Osteoblast (primary cell): ENCODE measurements at places on chromosomes 12 and 14. TPM values are rescaled to one million over a fixed set of nuclear protein-coding genes. Genes with fewer than 3 reads are reported as not detected.

DNA sequence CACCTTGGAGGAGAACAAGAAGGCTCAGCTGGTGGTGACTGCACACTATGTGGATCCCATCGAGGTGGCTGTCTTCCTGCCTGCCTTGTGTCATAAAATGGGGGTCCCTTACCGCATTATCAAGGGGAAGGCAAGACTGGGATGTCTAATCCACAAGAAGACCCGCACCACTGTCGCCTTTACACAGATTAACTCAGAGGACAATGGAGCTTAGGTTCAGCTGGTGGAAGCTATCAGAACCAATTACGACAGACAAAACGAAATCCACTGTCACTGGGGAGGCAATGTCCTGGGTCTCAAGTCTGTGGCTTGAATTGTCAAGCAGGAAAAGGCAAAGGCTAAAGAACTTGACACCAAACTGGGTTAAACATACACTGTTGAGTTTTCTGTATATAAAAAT, 12.6 kb downstream of the TRAPPC6B start:
- no peak for DNase-seq

- no peak for DNase-seq
Observed at GRCh38 chr12:128318946-128319345, 52.0 kb downstream of the TMEM132C start.

- no peak for DNase-seq
Observed at GRCh38 chr12:41932470-41932991, 212.1 kb downstream of the GXYLT1 start.

GRCh38 chr12:100401660-100402059, 44.8 kb downstream of the SLC17A8 start:
- no peak for DNase-seq

DNA sequence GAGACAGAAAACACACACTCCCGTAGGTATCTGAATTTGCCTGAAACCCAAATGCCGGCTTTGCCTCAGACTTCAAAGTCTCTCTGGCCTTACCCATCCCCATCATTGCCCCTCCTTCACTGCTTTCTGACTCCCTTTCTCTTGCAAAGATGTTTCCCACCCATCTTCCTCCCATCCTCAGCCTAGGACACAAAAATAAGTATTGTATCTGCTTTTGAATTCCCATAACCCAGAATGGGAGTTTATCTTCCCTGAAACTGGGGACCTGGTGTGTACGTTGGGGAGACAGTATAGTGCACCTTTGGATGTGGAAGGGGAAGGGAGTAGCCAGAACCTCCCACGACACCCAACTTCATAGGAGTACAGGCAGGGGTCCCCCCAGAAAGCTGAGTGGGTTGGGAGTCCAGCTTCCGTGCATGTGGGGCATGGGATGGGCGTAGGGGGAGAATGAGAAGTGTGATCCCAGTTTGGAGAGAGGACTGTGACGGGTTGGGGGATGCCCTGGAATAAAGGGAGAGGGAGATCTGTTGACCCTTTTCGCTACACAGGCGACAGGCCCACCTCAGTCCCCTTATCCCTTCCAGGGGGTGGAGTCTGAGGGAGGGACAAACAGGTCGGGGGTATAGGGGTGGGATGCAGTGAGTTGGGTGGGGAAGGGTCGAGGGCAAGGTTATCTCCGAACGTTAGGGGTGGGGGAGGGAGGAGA, 488 bp upstream of the KIF5A start:
- peak; percentile 75 for DNase-seq

GRCh38 chr12:18823461-18823860, 85.5 kb downstream of the CAPZA3 start:
- DNase-seq, result no peak

DNA sequence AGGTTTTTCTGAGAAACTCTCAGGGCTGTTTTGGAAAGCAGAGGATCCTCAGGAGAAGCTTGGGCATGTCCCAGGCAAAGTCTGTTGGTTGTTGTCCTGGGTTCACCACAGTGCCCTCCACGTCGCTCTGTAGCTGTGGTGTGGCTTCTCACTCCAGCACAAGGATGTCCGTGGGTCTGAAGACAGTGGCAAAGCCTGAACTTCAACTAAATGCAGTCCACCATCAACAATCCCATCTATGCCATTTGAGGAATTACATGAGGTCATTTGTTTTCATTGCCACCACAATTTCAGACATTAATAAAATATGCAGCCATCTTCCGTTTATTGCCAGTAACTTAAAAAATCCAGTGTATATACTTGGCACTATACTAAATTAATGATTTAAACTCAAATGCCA, 272.1 kb downstream of the LRIG3 start:
- no peak for DNase-seq

DNA sequence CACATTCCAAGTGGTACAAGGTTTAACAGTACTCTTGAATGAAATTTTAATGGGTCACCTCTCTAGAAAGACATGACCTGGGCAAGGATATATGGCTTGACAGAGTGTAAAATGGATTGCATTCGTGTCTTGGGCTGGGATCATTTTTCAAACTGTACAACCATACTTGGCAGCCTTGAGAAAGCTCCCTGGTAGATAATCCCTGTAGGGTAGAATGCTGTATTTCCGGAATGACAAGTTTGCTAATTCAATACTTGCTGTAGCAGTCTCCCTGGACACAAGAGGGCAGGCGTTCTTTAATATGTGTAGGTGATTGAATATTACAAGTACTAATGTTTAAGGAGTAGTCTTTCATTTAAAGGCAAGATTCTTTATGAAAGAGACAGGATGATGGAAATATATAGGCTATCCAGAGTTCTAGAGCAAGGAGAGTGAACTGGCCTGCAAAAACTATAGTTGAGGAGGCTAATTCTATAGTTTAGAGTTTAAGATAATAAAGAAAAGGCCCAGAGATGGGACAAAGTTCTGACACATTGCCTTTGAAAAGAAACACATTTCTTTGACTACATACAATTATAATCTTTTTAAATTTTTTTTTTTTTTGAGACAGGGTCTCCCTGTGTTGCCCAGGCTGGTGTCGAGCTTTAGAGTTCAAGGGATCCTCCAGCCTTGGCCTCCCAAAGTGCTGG, 53.4 kb downstream of the PLBD1 start:
- DNase-seq, result peak; percentile 77

- DNase-seq, result no peak
Observed at GRCh38 chr12:97456571-97457188, 5.9 kb upstream of the RMST start.

GRCh38 chr14:86574778-86575129, 1044.8 kb downstream of the FLRT2 start:
- DNase-seq, result no peak

DNA sequence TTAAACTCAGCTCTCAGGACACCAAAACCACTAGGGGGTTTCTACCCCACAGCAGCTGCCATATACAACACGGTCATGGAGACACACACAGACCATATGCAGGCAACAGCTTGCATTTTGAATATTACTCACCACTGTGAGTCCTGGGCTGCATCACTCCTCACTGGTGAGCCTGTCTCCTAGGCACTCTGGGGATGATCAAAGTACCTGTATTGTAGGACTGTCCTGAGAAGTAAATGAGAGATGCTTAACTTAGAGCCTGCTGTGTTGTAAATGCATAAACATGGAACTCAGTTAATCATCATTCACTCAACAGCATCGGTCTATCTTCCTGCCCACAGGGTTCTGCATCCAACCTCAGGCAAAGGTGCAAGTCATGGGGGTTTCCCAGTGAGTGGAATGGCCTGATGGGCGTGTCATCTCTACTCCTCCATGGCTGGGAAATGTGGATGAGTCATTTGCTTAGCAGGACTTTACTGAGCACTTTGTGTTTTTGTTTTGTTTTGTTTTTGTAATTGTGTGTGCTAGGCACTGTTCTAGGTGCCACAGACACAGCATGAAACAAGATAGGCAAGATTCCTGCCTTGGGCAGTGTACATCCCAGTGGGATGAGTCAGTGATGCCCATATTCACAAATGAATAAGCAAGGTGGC, 1141.2 kb upstream of the TMEM132C start:
- DNase-seq, result peak; percentile 51

- DNase-seq, result peak; percentile 32
Observed at GRCh38 chr12:98453070-98453469, 62.3 kb upstream of the TMPO start.

GRCh38 chr12:62749586-62749985, 185.4 kb downstream of the PPM1H start:
- no peak for DNase-seq

- DNase-seq, result no peak
Observed at GRCh38 chr12:58458102-58458501, 462.2 kb downstream of the LRIG3 start.

- DNase-seq, result peak; percentile 75
Observed at GRCh38 chr14:75234173-75235115, 44.2 kb upstream of the FOS start.

DNA sequence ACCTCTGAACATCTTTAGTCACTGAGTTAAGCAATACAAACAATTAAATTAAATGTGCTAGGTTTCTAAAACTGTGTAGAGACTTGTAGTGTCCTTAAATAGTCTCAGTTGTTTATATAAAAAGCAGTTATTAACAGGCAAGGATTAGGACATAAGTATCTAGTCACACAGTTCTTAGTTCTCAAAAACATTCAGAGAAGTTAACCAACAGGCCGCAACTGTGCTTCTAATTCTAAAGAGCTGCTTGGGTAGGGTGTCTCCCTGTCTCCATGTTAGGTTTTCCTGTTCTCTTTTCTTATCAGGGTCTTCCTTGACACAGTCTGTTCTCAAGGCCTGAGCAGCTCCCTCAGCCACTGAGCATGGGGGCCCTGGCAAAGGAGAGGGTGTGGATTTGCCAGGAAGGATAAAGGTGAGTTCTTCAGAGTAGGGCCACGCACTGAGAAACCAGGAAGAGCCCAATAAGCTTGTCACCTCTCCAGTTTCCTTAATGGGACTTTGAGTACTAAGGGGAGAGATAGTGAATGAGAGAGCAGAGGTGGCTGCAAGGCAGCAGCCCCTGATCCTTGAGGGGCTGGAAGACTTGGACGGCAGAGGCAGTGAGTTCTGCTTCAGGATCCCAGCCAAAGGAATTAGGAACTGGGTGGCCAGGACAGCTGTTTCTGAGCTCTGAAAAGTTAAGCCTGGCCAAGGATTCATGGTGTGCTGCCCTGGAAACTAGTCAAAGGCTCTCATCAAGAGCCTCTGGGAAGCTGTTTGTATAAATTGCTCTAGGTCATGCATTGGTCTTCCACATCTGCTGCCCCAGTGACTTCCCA, 177.3 kb downstream of the MYRFL start:
- DNase-seq, result no peak

DNA sequence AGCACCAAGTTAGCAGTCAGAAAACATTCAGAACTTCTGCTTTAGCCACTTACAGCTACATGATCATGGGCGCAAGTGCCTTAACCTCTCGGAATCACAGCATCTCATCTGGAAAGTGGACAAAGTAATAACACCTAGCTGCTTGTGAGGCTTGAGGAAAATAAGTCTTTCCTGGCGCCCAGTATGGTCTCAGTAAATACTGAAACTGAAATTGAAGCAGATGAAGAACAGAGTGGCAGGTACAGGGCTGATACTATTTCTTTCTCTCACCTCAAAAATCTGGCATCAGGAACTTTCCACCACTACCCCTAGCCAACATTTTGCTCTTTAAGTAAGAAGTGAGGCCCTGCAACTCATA, 129.7 kb upstream of the FUT8 start:
- no peak for DNase-seq

DNA sequence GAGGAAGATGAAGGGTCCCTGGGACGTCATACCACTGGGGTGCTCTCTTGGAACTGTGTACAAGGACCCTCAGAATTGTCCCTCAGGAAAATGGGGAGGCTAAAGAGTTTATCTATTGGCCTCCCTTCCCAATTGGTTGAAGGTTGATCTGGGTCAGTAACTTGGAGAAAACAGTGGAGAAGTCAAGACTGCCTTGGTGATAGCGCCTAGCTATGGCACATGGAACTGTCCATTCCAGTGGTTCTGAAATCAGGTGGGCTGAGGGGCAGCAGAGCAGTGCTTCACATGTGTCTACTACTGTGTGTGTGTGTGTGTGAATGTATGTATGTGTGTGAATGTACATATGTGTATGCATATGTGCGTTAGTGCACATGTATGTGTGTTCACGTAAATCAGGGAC, 316.1 kb downstream of the AACS start:
- no peak for DNase-seq

- DNase-seq, result no peak
Observed at GRCh38 chr14:85359505-85359904, 170.4 kb upstream of the FLRT2 start.

- no peak for DNase-seq
Observed at GRCh38 chr12:5964913-5965900, 20.1 kb upstream of the ANO2 start.

Gene TAS2R8
- under 0.01 and 0.36 TPM in 2 replicates for total RNA-seq

Gene TAS2R9
- not detected in 2 replicates for total RNA-seq

Gene DTX3
- 17.1 and 21.4 TPM in 2 replicates for total RNA-seq

Gene GLIPR1
- total RNA-seq, result 83.2 and 89.3 TPM in 2 replicates

Gene KCNMB4
- under 0.01 TPM in 2 replicates for total RNA-seq

Gene TAS2R14
- total RNA-seq, result 5.9 and 7.2 TPM in 2 replicates

Gene FAM90A1
- total RNA-seq, result not detected in 2 replicates

Gene TGFB3
- total RNA-seq, result 11.6 and 16.5 TPM in 2 replicates

Gene PTPN6
- 0.29 and 0.36 TPM in 2 replicates for total RNA-seq

Gene LRRC23
- 7.1 and 7.6 TPM in 2 replicates for total RNA-seq

Gene IL23A
- total RNA-seq, result not detected in 2 replicates

Gene TTC5
- 17.7 and 18.5 TPM in 2 replicates for total RNA-seq
